ENCODE measurements at places on chromosomes 6 and 20.

GRCh38 chr20:50903353-50904051 is 27.7 kb downstream of the ADNP start:
- DNase-seq, result no peak

DNA sequence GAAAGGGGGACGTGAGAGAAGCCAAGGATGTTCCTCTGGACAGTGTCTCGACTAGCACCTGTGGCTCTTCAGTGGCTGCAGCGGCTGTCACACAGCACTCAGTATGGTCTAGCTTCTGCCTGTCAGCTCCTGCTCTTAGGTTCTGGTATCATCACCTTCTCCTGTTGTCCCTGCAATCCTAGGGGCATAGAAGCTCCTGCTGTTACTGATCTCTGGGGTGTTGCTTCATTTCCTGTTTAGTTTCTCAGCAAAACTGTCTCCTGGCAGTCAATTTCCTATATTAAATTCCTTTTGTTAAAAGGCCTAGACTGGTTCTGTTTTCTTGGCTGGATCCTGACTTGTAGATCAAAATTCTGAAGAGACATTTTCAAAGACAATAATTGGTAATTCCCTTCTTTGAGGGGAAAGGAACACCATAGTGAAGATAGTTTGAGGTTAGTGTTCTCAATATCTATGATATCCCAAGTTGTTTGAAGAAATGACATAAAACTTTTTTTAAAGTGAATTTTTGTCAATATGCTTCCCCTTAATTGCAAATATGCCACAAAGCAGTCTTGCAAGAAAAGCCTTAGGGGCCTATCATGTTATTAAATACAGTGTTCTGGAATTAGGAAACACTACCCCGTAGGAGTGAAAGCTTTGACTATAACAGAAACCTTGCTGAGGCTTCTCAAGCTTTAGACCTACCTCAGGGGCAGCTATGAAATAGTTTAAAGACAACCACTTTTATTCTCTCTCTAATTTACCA is 148.5 kb downstream of the KIF6 start:
- DNase-seq, result no peak

- DNase-seq, result no peak
These were observed 59.0 kb upstream of the FAM184A start for GRCh38 chr6:119137194-119138072.

- peak; percentile 54 for DNase-seq
These were observed at the start of gene TMEM200A for GRCh38 chr6:130365166-130366106. Gene TMEM200A, plus strand, starts transcription at chr6:130366017. Its CDS starts 74,406 bp downstream, at chr6:130440423.

- DNase-seq, result no peak
These were observed 603.2 kb downstream of the RNF144B start for GRCh38 chr6:18990059-18990978.

GRCh38 chr6:158954753-158955152 is 45.2 kb downstream of the RSPH3 start:
- DNase-seq, result no peak

Measured in NCI-H1930 (cell line).